ENCODE measurements at places on chromosomes 5 and 9. TPM values are rescaled to one million over a fixed set of nuclear protein-coding genes. Genes with fewer than 3 reads are reported as not detected.

Gene LRRC14B
- not detected for total RNA-seq

Gene SH3TC2
- total RNA-seq: 0.33 TPM

Gene ANKDD1B
- total RNA-seq: not detected

Gene CCDC152
- 5.4 TPM for total RNA-seq

Gene HTR1A
- not detected for total RNA-seq

Gene FOXD4L4
- total RNA-seq: 0.44 TPM

Gene STARD4
- total RNA-seq: 15.5 TPM

Gene ESM1
- total RNA-seq: not detected
